A549 (cell line): ENCODE measurements at places on chromosomes 5 and 9.

GRCh38 chr5:84623019-84623418, 238.3 kb upstream of the EDIL3 start:
- DNase-seq = no peak

DNA sequence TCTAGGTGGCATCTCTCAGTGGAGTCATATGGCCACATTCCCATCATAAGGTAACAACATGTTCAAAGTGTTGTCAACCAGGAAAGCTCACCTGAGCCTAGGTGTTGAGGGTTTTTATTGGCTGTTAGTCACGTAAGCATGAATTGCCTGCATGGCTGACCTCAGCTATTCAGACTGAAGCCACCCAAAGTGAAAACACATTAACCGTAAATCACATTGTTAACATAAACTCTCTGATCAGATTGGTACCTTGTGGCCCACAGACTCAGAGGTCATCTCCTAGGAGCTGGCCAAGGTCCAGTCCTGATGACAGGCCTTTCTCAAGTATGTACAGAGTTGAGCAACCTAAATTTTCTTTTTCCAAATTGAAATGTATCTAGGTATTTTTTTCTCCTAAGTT, 26.7 kb downstream of the SRFBP1 start:
- DNase-seq = no peak

- DNase-seq = no peak
These were observed 796.4 kb upstream of the ACO1 start for GRCh38 chr9:31588006-31588405.

DNA sequence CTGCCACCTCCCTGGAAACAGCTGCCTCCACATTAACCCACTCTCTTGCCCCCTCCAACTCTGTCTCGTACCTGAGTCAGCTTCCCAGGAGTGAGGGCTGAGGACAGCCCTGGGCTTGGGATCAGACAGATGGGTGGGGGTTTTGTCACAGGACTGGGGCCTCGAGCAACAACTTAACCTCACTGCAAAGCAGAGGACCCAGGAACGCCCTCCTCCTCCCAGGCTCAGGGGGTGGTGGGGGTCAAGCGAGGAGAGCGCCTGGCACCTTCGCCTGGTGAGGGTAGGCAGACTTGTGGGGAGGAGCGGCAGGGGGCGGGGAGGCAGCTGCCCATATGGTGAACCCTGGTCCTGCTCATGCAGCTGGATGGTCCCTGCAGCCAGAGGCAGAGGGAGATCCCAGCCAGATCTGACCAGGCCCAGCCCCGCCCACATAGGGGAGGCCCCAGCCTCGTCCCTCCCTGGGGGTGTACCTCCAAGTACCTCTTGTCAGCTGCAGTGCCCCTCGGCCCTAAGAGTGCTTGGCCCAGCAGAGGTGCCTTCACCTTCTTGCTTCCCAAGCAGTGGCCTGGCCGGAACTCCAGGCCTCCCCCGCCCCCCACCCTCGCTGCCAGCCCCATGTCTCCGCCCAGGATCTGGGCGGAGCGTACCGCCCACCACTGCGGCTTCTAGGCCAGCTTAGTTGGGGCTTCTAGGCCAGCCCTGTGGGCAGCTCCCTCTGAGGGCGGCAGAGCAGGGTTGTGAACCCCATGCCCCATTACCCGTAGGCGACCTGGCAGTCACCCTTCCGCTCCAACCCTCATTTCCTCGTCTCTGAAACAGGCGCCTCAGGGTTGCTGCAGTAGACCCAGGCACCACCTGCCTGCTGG, at the start of gene SARDH:
Gene SARDH (minus strand): TSS at position 579 of the 866 bp plus-strand sequence. CDS start 4,179 bp downstream, outside the sequence.
- DNase-seq = no peak

GRCh38 chr9:137201205-137201868, 796 bp upstream of the TPRN start:
- no peak for DNase-seq

GRCh38 chr5:103145196-103145595, 25.1 kb downstream of the PPIP5K2 start:
- DNase-seq = no peak

- peak; percentile 81 for DNase-seq
These were observed 18.1 kb upstream of the NEUROG1 start for GRCh38 chr5:135553688-135554462.

DNA sequence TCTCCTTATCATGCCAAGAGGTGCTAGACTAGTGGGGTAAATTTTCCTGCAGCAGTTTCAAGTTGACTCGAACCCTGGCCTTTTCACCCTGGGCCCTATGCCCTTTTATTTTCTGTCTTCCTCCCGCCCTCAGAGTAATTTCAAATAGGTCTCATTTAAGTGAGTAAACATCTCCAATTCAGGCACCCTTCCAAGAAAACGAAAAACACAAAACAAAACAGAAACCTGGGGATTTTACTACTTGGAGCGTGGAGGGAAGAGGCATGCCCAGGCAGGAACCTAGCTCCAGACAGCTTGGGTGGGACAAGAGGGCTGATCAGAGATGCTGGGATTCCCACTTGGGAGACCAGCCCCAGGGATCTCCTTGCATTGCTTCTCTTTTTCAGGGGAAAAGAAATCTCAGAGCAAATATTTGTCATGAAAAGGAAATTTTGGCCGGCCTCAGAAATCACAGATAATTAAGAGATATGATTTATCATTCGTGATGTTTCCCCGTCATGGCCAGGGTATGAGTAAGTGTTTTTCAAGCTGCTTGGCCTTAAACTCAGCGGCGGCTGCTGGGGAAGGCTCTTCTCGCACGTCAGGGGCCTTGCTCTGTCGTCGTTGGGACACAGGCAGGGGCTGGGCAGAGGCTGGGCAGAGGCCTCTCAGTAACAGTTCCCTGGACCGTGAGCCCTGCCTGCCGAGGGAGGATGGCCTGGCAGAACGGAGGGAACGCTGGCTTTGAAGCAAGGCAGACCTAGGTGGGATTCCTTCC, 248.6 kb upstream of the KLF4 start:
- DNase-seq = no peak

GRCh38 chr5:90586469-90586868, 27.9 kb downstream of the ADGRV1 start:
- no peak for DNase-seq

DNA sequence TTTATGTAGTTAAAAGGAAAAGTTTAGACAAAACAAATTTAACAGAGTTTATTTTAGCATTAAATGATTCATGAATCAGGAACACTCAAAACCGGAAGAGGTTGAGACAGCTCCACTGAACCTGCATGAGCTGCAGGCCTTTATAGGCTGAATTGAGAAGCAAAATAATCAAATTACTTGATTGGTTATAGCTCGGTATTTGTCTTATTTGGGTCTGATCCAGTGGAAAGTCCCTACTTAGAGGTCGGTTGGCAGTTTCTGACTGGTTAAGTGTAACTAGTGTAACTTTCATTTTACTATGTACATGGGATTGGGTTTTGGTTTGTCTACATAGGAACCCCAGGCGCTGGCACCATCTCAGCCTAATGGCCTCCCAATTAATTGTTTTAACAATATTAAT, 74.1 kb upstream of the PIK3R1 start:
- DNase-seq = no peak

DNA sequence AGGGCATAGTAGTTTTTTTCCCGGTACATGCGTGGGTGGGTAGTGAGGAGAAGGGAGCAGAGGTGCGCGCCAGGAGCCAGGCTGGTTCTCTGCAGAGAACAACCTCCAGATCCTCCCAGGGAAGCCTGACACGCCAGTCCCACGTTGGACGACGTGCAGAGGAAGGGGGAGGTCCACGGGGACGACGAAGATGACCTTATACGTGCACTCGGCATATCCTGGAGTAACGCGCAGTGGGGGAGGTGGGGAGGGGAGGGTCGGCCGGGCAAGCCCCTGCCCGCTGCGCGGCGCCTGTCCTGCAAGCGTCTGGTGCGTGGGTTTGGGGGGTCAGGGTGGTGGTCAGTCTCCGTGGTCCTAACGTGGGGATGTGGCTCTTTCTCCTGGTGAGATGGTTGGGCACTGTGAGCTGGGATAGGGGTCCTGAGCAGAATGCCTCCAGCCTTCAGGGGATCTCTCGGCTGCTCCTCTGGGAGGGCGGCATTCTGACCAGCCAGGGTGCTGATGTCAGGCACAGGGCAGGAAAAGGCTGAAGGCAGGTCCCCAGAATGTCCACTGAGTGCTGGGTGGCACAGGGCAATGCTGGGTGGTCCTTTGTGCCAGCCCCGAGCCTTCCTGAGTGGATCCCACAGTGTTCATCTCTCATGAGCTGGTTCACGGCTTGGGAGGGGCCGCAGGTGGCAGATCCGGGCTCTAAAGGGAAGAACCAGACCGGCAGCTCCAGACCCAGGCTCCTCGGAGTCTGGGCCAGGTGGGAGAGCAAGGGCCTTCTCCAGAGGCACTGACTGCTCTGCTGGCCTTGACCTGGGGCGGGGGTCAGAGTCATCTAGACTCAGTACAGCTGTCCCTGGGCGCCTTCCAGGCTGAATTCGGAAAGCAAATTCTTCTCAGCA, 10.5 kb upstream of the SCGB3A1 start:
- DNase-seq = no peak

DNA sequence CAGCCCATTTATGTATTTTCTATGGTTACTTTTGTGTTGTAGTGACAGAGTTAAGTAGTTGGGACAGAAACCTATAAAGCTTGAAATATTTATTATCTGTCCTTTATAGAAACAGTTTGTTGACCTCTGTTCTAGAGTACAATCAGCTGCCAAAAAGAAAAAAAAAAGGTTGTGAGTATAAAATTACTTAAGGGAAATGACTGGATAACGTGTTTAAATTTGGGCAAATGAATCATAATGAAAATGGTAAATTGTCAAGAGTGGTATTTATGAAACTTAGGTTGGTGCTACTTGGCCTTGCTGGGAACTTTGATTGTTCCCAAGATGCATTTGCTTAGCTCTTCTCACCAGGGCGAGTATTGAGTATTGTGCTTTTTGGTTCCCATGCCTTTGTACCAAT, 70.2 kb upstream of the IL6ST start:
- no peak for DNase-seq

DNA sequence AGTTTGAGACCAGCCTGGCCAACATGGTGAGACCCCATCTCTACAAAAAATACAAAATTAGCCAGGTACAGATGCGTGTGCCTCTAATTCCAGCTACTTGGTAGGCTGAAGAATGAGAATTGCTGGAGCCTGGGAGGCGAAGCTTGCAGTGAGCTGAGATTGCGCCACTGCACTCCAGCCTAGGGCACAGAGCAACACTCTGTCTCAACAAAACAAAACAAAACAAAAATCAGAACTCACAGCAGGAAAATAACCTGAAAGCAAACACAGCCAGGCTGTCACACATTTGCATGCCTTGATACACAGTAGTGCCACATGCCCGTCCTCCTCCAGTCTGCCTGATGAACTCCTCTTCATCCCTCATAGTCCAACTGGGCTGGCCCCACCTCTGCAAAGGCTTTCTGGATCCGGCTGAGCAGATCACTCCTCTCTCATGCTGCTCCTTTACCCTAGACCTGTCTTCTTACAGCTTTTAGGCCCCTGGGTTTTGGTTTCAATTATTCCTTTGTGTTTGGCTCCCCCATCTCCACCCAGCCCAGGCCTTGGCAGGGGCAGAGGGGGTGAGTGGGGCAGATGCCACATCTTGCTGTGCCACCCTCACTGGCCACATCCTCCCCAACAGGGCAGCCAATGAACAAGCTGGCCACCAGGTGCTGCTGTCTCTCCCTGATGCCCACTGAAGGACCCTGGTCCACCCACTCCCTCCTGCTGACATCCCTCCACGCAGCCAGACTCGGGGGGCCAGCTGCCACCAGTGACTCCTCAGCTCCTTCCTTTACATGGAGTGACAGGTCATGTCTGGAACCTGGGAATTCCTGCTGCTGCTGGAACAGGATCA, 62.0 kb upstream of the GGTA1 start:
- DNase-seq = no peak

GRCh38 chr9:16992138-16992537, 121.7 kb upstream of the BNC2 start:
- no peak for DNase-seq

DNA sequence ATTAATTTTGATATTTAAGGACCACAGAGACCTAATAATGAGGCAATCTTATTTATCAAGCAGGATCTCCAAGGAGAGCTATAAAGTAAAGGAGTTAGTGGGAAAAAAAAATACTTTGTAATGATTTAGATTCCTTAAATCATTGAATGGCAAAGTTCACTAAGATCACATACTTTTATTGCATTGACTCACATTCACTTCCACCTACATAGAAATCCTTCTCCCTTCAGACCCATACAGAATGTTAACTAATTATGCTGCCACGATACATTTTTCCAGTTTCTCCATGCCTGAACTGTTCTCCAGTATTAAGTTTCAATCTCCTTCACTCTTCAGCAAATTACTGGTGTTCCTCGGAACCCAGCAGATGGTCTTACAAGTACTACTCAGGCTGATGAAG, 388.7 kb downstream of the EFNA5 start:
- no peak for DNase-seq

GRCh38 chr9:127921557-127922120, 4.8 kb upstream of the ST6GALNAC4 start:
- no peak for DNase-seq

GRCh38 chr5:158153508-158153907, 294.6 kb upstream of the CLINT1 start:
- DNase-seq = no peak

DNA sequence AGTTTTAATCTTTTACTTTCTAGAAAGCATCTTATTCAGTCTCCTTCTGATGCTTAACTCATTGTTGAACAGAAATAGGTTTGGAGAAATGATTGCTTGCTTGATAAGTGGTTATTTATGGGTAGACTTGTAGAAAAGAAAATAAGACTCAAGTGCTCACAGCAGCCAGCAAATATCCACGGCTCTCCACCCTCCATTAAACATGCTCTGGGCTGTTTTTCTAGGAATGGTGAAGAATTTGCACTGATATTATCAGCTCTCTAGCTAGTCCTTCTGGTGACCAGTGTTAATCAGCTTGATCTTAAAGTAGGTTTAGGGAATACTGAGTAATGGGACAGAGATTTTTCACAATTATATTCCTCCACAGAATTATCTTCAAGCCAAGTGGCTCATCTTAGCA, 60.6 kb downstream of the SLC1A3 start:
- DNase-seq = no peak

DNA sequence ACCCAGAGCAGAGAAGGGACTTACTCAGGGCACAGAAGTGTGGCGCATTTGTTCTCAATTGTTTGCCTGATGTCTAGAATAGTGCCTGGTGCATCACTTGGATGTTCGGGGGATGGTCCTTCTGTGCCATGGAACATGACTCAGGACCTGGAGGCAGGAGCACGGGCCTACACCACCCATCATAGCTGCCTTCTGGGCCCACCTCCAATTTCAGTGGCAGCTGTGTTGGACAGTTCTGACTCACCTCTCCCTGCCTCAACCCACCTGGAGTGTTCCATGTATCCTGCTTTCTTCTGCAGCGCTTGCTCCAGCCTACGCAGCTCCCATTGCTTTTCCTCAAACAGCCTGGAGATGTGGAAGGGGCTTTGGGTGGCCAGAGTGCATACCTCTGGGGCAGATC, 12.5 kb upstream of the CXCL14 start:
- DNase-seq = no peak
